ENCODE measurements at places on chromosomes 6 and 20. TPM values are rescaled to one million over a fixed set of nuclear protein-coding genes. Genes with fewer than 3 reads are reported as not detected.
A peak's percentile ranks its signal among the peaks of the same experiment; 100 is the strongest.

GRCh38 chr20:271069-271468 lies 13.5 kb downstream of the DEFB132 start:
- H3K36me3 ChIP-seq: no peaks in the 10 kb centered on the region
- H3K4me1 ChIP-seq: peaks cover 8% of the 10 kb centered on the region
- no peak for DNase-seq
- H3K27ac ChIP-seq: no peak overlapping the region
- H3K27me3 ChIP-seq: no peaks in the 10 kb centered on the region

DNA sequence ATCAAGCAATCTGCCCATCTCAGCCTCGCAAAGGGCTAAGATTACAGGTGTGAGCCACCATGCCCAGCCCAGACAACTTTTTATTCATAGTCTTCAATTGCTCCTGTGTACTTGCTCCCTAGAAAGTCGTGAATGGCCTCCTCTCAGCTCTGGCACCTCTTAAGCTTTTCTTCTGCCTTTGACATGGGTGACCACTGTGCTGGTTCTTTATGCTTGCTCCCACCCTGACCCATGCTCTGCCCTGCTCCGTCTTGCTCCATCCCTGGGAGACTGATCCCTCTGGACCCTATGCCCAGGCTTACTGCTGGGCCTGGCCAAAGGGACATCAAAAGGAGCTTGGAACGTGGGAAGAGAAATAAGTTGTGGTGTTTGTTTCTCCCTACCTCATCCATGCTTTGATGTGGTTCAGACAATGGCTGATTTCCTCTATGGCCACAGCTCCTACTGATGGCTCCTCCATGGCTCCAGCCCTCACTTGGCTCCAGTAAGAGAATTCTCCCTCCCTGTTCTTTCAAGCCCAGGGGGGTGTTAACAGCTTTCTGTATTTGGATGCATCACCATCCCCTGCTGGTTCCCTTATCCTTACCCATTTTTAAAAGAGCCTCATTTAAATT lies 7.7 kb upstream of the TREM2 start:
- no peak for DNase-seq
- H3K4me1 ChIP-seq: no peaks in the 10 kb centered on the region
- no peak overlapping the region for H3K27ac ChIP-seq
- H3K4me3 ChIP-seq: no peak overlapping the region

- H3K4me1 ChIP-seq: no peaks in the 10 kb centered on the region
- no peak for DNase-seq
- no peak overlapping the region for H3K27ac ChIP-seq
- no peaks in the 10 kb centered on the region for H3K36me3 ChIP-seq
Observed at GRCh38 chr20:17344790-17345189, 118.0 kb downstream of the PCSK2 start.

- DNase-seq: no peak
- H3K4me3 ChIP-seq: no peak overlapping the region
- no peaks in the 10 kb centered on the region for H3K4me1 ChIP-seq
- no peak overlapping the region for H3K27ac ChIP-seq
Observed at GRCh38 chr6:142783499-142783898, 161.5 kb downstream of the HIVEP2 start.

DNA sequence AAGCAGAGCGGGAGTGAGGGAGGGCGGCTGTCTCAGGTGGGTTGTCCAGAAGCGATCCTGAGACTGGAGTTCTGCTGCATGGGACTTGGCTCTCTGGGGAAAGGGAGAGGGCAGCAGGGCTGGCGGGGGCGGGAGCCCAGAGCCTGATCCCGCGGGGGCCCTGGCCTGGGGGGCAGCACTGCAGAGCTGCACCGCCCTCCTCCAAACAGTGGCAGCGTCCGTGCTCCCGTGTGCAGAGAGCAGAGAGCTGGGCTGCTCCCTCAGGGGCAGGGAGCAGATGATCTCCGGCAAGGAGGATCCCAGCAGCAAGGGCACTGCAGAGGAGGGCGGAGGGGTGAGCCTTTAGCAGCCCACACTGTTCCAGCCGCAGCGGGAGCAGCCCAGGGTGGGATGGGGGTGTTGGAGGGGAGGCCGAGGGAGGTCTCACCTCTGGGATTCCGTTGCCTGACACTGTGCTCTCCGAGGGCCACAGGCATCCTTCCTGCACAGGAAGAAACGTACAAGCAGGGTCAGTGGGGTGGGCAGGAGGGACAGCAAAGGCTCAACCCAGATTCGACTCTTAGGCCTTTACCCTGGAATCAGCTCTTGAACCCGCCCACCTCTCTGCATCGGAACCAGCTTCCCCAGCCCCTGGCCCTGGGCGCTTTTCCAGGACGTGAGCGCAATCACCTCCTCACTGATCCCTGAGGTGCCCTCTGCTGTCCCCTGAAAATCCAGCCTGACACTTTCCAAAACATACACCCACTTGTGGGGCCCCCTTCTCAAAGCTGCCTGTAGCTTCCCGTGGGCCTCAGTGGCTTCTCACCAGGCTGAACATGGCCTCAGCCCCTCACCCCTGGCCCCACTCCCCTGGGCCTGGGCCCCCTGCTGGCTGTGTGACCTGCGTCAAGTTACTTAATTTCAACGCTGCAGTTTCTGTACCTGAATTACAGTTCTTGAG lies 32.6 kb upstream of the ZBP1 start:
- no peaks in the 10 kb centered on the region for H3K4me1 ChIP-seq
- H3K27me3 ChIP-seq: no peaks in the 10 kb centered on the region
- peaks cover 5% of the 10 kb centered on the region for H3K36me3 ChIP-seq
- no peak for DNase-seq
- H3K4me3 ChIP-seq: no peak overlapping the region

GRCh38 chr6:47134476-47135189 lies 92.5 kb upstream of the ADGRF1 start:
- H3K27me3 ChIP-seq: no peaks in the 10 kb centered on the region
- peaks cover 29% of the 10 kb centered on the region for H3K4me1 ChIP-seq
- H3K27ac ChIP-seq: peak overlapping the region; percentile 63
- H3K36me3 ChIP-seq: no peaks in the 10 kb centered on the region
- no peak overlapping the region for H3K4me3 ChIP-seq

- H3K4me1 ChIP-seq: no peaks in the 10 kb centered on the region
- no peak overlapping the region for H3K27ac ChIP-seq
- no peak for DNase-seq
Observed at GRCh38 chr20:53492212-53492611, 101.4 kb downstream of the ZNF217 start.

The C6orf52 gene
- not detected for total RNA-seq

The VPS52 gene
- total RNA-seq: 37.1 TPM

The ZC3H12D gene
- 2.6 TPM for total RNA-seq

All from body of pancreas (tissue), 4 donors.